H1 (cell line): ENCODE measurements at places on chromosomes 6 and 20. TPM values are rescaled to one million over a fixed set of nuclear protein-coding genes. Genes with fewer than 3 reads are reported as not detected.

DNA sequence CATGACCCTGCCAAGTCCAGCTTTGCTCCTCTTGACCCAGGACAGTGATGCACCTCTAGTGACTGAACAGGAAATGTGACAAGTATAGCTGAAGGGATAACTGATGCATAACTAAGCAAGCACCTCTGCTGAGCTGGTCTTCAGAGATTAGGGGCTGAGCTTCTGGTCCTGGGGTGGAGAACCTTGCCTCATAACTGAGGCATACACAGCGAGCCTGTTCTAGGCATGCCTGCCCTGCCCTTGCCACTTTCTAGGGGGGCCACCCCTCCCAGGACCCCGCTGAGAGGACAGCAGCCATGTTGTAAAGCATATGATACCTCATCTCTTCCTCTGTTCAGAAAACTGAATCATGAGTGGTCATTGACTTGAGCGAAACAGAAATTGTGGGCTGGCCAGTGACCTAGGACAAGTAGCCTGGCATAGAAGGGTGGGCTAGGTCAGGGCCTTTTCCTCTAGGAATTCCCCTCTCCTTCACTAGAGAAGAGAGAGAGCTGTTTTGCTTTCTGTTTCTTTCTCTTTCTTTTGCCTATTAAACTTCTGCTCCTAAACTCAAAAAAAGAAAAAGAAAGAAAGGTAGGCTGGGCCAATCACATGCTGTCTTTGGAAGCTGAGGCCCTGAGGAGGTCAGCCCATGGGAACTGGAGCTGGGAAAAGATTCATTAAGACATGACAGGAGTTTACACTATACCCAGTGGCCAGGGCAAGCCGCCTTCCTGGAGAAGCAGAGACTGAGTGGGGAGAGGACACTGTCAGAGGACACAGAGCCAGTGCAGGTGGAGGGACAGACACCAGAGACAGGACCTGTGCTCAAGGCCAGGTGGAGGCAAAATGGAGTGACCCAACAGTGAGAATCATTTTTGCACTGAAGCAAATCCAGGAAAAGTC is 23.1 kb downstream of the ALDH5A1 start:
- no peaks in the 10 kb centered on the region for H3K4me1 ChIP-seq
- no peaks in the 10 kb centered on the region for H3K36me3 ChIP-seq
- H3K4me3 ChIP-seq, result no peak overlapping the region
- H3K27me3 ChIP-seq, result no peaks in the 10 kb centered on the region
- H3K27ac ChIP-seq, result no peak overlapping the region
- DNase-seq, result no peak

GRCh38 chr20:38770546-38770945 is 22.3 kb downstream of the ACTR5 start:
- peaks cover 38% of the 10 kb centered on the region for H3K36me3 ChIP-seq
- no peak overlapping the region for H3K27ac ChIP-seq
- H3K4me3 ChIP-seq, result no peak overlapping the region
- H3K4me1 ChIP-seq, result 0 out of 2 replicates have a peak, but pooled peaks cover 2% of the 10 kb centered on the region
- no peak for DNase-seq

DNA sequence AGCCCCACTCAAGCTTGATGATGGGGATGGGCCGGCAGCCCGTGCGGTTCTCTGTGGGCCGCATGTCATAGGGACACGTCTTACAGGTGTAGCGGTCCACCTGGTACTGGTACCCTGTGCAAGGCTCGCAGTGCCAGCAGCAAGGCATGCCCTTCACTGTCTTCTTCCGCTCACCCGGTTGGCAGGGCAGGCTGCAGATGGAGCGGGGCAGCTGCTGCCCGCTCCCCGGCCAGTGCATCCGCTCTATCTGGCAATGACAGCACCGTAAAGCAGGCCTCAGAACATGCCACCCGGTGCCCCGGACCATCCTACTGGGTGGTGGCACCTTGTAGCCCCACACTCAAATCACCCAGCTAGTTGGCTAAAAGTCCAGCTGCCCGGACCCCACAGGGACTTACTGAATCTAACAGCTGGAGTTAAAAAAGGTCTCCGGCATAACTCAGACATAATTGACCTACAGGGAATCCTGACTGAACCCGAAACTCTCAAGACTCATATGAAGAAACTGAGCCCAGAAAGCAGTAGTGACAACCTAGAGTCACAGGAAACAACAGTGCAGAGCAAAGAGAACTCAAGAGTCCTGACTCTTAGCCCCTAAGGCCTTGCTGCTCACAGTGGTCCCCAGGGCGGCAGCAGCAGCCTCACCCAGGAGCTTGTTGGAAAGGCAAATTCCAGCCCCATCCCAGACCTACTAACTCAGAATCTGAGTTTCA is 109.4 kb downstream of the GRM4 start:
- no peak overlapping the region for H3K27ac ChIP-seq
- H3K27me3 ChIP-seq, result no peaks in the 10 kb centered on the region
- DNase-seq, result no peak
- H3K4me3 ChIP-seq, result no peak overlapping the region

- no peaks in the 10 kb centered on the region for H3K27me3 ChIP-seq
- H3K4me3 ChIP-seq, result no peak overlapping the region
Observed at GRCh38 chr6:23394681-23395080, 731.3 kb upstream of the NRSN1 start.

The POLR3F gene
- 12.6 and 14.0 TPM in 2 replicates for total RNA-seq

The PDE10A gene
- total RNA-seq, result 2.4 and 2.6 TPM in 2 replicates

The RBPJL gene
- 0.67 and 0.73 TPM in 2 replicates for total RNA-seq
